ENCODE measurements at places on chromosomes 7 and 10.

GRCh38 chr7:29287366-29287765, 92.8 kb downstream of the CHN2 start:
- DNase-seq: no peak

DNA sequence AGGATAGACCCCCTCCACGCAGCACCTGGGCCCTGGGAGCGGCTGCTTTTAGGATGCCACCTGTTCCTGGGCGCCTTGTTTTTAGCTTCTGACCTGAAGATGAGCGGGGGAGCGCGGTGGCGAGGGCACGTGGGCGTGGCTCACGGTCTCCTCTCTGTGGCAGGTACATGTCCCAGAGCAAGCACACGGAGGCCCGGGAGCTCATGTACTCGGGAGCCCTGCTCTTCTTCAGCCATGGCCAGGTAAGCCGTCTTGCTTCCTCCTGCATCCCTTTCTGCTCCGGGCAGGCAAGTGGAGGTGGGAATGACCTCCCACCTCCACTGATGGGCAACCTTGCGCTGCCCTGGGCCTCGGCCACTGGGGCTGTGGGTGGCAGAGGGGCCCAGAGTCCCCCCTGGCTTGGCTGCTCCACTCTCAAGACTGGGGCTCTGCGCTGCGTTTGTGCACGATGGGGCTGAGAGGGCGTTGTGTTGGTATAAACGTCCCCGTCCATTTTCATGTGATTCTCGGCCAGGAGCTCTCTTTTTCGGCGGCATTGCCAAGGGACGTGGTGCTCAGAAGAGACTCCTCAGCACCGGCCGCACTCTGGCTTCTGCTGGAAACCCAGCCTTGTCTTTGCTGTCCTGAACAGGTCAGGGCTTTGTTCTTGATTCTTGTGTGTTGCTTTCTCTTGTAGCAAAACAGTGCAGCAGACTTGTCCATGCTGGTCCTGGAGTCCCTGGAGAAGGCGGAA, 9.7 kb downstream of the GET4 start:
- DNase-seq: no peak

GRCh38 chr10:14787938-14788337, 13.2 kb upstream of the FAM107B start:
- no peak for DNase-seq

DNA sequence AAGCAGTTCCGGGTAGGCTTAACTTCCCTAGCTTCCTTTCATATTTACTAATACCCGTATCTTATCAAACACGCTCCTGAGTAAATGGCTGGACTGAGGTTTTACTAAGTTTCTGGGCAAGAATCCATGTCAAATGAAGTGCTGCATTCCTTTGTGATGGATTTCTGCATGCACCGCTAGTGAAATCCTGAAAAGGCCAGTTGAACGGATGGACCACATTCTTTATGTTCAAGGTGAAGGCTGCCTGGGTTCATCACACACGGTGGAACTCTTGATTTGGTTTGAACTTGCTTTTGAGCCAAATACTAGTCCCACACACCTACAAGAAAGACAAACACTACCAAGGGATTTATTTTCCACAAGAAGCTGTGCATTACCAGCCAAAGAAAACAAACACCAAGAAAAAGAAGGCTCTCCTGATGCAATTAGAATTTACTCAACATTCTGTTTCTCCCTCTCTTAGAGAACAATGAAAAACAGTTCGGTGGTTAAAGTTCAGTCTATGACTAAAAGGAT, 255.0 kb upstream of the SEMA3C start:
- no peak for DNase-seq

DNA sequence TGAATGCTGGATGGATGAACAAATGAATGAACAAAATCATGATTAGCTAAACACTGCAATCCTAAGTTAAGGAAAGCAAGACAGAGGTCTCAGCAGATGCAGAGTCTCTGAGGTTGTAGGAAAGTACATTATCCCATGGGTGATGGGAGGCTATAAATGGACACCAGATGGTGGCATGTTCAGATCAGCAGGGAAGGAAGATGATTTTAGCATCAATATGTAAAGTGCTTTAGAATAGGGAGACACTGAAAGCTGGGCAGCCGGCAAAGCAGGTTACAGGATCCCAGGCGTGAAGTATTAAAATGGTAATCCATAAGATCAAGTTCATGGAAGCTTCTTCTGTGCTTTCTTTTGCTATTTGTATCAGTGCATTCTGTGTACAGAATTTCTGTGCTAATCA, 7.9 kb upstream of the RAPGEF5 start:
- no peak for DNase-seq

All from GM13977 (cell line).